NCI-H187 treated with DMSO at 0.1 percent for 48 hours (cell line): ENCODE measurements at places on chromosomes 5 and 9.

DNA sequence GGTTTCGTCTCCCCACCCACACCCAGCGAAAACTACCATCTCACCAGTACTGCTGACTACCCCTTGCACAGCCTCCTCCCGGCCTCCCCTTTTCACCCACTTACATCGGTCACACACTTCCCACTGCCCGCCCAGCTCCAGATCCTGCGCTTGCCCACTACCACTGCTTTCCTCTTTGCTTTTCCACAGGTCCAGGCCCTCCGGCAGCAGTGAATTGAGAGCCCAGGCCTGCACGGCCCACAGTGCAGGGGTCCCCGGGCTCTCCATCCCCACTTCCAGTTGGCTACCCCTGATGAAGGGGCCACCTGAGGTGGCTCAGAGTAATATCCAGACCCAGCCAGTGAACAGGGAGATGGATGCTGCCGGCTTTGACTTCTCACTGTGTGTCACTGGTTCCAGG is 120.2 kb upstream of the FSTL4 start:
- DNase-seq, result no peak

DNA sequence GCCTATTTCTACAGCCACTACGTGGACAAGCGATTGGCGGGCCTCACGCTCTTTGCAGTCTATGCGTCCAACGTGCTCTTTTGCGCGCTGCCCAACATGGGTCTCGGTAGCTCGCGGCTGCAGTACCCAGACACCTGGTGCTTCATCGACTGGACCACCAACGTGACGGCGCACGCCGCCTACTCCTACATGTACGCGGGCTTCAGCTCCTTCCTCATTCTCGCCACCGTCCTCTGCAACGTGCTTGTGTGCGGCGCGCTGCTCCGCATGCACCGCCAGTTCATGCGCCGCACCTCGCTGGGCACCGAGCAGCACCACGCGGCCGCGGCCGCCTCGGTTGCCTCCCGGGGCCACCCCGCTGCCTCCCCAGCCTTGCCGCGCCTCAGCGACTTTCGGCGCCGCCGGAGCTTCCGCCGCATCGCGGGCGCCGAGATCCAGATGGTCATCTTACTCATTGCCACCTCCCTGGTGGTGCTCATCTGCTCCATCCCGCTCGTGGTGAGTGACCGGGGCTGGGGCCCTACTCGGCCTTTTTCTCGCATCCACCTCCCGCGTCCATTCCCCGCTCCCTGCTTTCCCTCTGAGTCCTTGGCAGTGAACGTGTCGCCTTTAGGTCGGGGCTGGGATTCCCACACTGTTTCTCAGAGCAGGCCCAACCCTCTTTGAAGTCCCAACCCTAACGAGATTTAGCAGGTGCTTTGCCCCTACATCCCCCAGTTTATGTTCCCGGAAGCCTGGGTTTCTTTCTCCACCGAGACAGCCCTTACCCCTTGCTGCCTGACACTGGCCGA is 1.8 kb downstream of the PTGER4 start:
- DNase-seq, result no peak

DNA sequence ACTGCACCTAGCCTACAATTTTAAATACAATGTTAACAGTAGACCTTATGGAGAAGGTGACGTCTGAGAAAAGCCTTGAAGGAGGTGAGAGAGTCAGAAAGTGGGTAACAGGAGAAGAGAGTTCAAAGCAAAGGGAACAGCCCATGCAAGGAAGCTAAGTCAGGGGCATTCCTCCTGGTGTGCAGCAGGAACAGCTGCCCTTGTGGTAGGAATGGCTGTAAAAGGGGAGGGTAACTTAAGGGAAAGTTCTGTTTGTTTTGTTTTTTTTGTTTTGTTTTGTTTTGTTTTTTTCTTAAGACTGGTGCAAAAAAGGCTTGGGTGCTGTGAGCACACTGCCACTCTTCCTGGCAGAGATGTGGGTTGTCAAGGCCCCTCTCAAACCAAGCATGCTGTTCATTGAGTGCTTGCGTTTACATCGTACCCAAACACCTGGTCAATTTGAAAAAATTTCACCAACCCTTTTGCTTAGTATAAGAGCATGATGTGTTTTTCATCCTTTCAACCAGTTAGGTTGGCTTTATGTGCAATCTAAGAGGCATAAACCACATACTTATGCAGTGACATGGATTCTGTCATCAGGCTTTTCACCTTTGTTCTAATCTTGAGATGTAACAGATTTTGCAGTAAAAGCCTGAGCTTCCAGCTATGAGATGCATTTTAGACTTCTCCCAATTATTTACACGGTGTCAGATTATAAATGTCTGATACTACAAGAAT is 279.7 kb downstream of the GLIS3 start:
- DNase-seq, result peak; percentile 57

GRCh38 chr5:65105301-65105700 is 336.6 kb downstream of the CWC27 start:
- DNase-seq, result no peak

DNA sequence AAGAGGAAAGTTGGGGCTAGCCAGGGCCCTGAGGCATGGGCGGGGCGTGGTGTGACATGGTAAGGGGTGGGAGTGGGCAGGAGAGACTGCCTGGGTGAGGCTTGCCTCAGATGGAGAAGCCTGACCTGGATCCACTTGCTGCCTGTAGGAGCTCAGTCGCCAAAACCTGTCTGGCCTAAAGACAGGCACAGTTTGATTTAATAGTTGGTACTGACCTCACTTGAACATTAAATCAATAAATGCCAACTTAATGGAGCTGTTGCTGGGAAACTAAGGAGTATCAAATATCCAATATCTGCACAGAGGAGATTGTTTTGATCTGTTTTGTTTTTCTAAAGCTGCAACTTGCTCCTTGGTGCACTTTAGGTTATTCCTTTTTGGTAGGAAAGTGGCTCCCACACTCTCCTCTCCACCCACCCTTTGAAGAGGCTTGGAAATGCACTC is 86.4 kb downstream of the RCL1 start:
- no peak for DNase-seq

DNA sequence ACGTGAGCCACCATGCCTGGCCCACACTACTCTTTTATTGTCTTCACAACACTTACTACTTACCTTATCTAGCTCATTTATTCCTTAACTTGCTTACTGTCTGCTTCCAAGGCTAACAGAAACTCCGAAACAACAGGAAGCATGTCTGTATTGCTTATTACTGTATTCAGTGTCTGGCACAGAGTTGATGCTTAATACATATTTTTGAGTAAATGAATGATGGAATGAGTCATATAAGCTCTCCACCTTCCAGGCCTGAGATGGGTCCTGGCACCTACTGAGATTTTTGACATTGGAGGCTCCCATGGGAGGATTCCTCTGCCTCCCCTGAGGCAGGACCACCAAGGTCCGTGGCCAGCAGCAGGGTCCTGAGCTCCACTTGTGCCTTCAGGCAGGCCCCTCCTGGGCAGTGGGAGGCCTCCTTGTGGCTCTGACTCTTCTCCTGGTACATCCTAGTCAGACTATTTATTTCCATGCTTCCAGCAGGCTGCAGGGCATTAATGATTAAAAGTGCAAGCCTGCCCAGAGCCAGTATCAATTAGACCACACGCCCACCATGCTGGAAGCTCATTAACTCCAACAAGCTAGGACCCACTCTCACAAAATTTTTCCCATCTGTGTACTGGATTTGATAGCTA is 76.5 kb upstream of the CTNNA1 start:
- DNase-seq, result no peak

GRCh38 chr9:69660304-69660703 is 11.9 kb downstream of the APBA1 start:
- no peak for DNase-seq

- DNase-seq, result no peak
These were observed 4.2 kb downstream of the ADAM19 start for GRCh38 chr5:157571357-157571827.

GRCh38 chr5:171264843-171265242 is 44.2 kb upstream of the TLX3 start:
- no peak for DNase-seq

DNA sequence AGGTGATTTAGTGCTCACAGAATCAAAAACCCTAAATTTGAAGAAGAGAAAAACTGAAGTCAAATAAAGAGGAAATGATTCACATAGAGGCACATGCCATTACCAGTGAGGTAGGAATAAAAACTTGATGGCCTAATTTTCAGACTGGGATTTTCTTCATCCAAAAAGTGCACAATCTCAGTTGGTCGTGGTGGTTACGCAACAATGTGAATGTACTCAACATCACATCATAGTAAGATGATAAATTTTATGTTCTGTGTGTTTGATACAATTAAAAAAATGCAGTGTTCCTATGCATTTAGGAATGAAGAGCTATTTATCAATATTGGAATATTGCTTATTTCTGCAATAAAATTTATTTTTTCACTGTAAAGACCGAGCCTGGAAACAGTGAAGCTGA is 60.7 kb downstream of the SV2C start:
- no peak for DNase-seq

DNA sequence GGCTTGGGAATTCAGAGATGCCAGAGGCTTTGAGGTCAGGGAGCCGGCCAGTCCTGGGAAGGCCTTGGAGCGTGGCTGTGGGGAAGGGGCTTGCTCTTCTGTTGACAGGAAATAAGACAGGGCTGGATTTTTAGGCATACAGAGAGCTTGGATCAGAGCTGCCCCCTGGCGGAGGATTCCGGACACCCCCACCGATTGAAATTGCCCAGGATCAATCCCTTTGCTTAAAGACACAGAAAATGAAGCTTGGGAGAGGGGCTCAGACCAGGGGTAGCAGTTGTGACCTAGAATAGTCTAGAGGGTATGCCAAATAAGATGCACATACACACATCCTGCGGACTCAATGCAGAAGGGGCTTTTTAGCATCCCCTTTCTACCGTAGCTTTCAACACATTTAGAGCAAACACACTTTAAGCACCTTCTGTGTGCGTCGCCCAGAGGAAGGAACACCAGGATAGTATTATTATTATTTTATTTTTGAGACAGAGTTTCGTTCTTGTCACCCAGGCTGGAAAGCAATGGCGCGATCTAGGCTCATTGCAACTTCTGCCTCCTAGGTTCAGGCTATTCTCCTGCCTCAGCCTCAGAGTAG is 1.7 kb upstream of the NTMT1 start:
- DNase-seq, result no peak

DNA sequence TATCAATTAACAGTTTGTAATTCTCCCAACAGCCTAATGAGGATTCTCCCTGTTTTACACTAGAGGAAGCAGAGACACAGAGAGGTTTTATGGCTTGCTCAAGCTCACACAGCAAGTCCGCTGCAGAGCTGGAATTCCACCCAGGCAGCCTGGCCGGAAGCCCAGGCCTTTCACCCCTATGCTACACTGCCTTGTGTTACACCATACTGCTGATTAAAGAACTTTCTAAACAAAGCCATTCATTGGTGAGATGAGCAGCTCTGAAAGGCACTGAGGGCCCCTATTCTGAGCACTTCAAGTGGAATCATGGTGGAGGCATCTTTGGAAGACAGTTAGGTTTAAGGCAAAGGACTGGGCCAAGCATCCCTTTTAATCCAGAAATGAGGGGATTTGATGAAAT is 14.7 kb upstream of the LARP1 start:
- no peak for DNase-seq

GRCh38 chr5:90366948-90367347 is 42.6 kb downstream of the CETN3 start:
- DNase-seq, result no peak

DNA sequence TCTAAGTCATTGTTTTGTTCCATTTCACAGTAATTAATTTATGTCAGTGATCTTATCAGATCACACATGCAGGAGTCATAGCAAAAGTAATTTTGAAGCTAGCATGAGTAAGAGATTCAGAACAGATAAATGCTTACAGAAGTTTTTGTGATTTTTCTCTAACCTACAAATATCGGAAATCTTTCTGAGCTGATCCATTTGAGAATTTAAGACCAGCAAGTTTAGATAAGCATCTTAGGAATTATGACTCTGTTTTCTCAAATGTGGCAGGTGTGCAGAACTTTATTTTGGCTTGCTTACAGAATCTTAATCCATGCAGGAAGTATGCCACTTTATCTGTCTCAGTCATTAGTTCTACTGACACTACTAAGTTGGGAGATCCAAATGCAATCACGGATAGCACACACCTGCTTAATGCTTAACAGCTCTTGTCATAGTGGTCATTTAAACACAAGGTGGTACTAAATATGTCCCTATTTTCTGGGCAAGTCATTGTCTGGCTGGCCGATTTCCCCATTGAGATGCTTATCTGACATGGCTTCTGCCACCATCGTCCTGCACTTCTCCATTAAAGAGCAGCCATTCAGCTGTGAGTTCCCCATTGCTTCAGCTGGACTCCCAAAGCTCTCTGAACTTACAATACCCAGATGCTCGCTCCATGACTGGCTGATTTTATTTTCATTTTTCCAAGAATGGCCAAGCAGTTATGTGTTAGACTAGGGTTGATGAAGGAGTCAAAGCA is 305.4 kb upstream of the NUDT12 start:
- no peak for DNase-seq

DNA sequence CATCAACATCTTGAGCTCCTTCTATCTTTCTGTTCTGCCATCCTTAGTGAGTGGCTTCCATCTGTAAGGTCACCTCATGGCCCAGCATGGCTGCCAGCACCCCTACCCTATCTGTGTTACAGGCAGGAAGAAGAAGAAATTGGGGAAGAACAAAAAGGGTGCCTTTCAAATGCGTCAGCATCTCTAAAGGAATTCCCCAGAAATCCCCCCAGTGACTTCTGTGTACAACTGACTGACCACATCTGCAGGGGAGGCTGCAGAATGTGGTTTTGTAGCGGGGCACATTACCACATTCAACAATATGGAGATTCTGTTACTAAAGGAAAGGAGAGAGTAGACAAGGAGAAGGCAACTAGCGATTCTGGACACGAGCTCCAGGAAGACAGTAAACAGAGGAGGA is 40.1 kb downstream of the ALG2 start:
- DNase-seq, result no peak

GRCh38 chr5:123007182-123007581 is 29.3 kb downstream of the PPIC start:
- peak; percentile 35 for DNase-seq

DNA sequence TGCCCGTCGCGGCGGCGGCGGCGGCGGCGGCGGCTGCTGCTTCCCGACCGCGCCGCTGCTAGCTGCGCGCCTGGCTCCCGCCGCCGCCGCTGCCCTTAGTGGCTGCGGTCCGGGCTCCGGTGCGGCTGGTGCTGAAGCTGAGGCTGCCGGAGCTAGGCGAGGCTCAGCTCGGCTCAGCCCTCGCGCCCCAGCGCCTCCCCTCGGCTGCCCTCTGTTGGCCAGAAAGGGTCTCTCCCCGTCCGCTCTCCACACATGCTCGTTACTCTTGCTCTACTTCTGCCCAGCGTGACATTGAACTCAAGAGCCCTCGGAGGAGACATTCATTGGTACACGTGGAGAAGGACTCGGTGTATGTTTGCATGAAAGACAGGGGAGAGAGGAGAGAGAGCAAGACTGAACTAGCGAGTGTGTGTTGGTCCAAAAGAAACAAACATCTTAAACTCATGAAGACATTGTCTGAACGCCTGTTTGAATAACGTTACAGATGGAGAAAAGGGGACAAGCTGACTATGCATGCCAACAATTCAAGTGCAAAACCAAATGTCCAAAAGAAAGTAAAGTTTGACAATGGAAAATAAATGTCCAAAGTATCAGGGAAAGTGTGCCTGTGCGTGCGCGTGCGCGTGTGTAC is at the start of gene HCN1:
TSS of gene HCN1 (minus strand) at position 175 of the 631 bp plus-strand sequence.
- DNase-seq, result no peak

GRCh38 chr5:177403102-177403791 is 2.8 kb upstream of the PFN3 start:
- DNase-seq, result no peak

GRCh38 chr5:163580516-163580915 is 75.1 kb downstream of the MAT2B start:
- no peak for DNase-seq
